ENCODE measurements at places on chromosomes 5 and 9.

DNA sequence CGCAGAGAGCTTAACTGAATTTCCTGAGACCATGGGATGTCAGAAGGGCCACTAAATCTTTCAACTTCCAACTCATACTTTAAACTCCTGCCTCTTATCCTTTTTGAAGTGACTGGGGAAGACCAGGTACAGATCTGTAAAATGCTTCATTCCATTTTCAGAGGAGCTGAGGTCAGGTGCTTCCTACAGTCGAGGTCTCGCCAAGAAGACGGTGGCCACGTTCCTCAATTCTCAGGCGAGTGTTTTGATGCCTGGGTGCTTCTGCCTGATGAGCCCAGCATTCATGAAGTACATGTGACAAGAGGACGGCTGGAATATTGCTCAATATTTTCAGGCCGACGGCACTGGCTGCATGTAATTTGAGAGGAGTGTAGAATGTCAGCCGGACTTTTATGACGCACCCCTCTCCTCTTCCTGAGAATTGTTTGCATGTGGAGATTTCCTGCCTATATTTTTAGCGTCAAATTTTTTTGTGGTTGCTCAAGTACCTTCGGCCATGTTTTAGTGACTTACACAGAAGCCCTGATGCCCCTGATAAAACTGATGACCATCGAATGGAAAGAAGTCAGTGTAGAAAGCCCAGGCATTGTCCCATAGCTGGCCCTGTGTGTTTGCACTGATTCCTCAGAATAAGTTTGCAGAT lies 38.8 kb upstream of the GLRX start:
- no peak for DNase-seq

DNA sequence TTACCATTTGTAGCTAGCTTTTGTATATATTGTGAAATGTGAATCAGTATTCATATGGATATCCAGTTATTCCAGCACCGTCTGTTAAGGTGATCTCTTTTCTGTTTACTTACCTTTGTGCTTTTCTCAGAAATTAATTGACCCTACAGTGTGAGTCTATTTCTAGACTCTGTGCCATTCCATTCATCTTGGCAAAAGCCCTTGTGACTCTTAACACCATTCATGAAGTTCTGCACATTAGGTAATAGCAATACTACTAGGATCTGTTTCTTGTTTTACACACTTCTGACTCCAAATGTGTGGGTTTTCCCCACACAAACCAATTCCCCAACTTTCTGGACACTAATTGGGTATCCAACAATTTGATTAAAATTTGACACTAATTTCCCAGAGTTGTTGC lies 40.4 kb downstream of the SLC12A2 start:
- DNase-seq: no peak

DNA sequence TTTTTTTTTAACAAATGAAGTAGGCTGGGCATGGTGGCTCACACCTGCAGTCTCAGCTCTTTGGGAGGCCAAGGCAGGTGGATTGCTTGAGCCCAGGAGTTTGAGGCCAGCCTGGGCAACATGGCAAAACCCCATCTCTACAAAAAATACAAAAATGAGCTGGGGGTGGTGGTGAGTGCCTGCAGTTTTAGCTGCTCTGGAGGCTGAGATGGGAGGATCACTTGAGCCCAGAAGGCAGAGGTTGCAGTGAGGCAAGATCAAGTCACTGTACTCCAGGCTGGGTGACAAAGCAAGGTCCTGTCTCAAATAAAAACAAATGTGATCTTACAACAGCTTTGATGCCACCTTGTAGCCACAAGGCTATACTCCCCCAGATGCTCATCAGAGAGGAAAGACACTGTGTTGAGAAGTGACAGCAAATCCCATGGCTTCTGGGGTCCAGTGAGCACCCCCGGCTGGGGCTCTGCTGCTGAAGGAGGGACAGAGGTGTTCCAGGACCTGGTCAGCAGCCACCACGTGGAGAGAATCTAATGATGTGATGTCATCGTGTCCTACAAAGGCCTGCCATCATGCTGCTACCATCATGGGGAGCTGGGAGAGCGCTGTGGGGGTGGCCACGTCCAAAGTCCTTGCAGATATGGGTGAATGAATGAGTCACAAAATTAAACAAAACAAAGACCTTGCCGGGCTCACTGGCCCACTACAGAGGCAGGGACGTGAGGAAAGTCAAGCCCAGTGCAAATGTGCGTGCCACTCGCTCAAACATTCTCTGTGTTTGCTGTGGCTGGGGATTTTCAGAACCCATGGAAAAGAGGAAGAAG lies 60.7 kb downstream of the PRRT1B start:
- no peak for DNase-seq

GRCh38 chr5:142032747-142033631 lies 20.2 kb upstream of the GNPDA1 start:
- no peak for DNase-seq

DNA sequence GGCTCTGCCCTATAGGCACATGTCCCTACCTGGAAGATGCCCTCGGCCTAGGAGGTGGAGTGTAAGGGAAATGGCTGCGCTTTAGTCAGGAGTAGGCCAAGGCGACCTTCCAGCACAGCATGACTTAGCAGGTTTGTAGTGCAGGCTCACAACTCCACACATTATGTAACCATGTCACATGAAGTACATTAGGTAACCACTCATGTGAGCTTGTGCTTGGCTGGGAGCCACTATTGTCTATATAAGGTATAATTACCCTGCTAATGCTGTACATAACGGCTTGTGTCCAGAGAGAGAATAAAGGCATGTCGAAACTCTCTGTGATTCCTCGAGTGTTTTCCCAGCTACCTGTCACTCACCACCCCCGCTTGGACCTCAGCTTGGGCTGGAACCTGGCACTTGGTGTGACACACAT lies 74.9 kb downstream of the CAMK4 start:
- peak; percentile 20 for DNase-seq

GRCh38 chr5:168101352-168101751 lies 190.1 kb upstream of the WWC1 start:
- DNase-seq: no peak

DNA sequence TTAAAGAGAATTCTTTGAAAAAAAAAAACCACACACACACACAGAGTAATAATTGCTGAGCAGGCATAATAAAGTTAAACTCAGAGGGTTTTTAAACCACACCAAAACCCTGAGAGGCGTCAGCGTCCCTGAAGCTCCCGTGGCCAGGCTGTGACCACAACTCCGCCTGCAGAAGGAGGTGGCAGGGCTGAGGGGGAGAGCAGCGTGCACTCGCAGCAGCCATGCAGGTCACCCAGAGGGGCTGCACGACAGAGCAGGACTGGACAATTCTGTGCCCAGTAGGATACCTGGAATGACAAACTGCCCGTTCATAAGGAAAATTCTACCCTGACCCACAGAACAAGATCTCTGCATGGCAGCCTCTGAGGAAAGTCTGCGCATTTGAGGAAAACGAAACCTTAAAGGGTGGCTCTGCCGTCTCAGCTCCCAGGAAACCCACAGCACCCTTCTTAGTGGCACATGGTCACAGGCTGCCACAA lies 44.0 kb downstream of the ROR2 start:
- DNase-seq: no peak

GRCh38 chr9:109907400-109907799 lies 127.4 kb downstream of the PALM2AKAP2 start:
- peak; percentile 60 for DNase-seq

GRCh38 chr9:113587471-113588031 lies 124.0 kb downstream of the RGS3 start:
- no peak for DNase-seq

GRCh38 chr9:95587021-95587964 lies 70.5 kb upstream of the PTCH1 start:
- no peak for DNase-seq

- DNase-seq: no peak
Measured at GRCh38 chr9:131167146-131167692, 41.8 kb downstream of the NUP214 start.

- peak; percentile 94 for DNase-seq
Measured at GRCh38 chr9:108933718-108934322, at the start of gene ELP1. ELP1 (minus strand) TSS chr9:108934124; CDS start chr9:108931146, 2,978 bp downstream.

DNA sequence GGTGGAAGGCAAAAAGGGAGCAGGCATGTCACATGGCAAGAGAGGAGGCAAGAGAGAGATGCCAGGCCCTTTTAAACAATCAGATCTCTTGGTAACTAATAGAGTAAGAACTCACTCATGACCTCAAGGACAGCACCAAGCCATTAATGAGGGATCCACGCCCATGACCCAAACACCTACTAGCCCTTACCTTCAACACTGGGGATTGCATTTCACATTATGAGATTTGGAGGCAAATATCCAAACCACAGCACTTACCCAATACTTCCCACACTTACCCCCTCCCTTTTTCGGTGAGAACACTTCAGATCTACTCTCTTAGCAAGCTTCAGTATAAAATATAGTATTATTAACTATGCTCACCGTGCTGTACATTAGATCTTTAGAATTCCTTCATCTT lies 41.9 kb downstream of the ZNF354A start:
- no peak for DNase-seq

- DNase-seq: no peak
Measured at GRCh38 chr5:39542511-39543285, 117.9 kb upstream of the DAB2 start.
